ENCODE measurements at places on chromosomes 3 and 15.

- no peak for DNase-seq
Measured at GRCh38 chr3:37963016-37963415, 27.6 kb upstream of the VILL start.

DNA sequence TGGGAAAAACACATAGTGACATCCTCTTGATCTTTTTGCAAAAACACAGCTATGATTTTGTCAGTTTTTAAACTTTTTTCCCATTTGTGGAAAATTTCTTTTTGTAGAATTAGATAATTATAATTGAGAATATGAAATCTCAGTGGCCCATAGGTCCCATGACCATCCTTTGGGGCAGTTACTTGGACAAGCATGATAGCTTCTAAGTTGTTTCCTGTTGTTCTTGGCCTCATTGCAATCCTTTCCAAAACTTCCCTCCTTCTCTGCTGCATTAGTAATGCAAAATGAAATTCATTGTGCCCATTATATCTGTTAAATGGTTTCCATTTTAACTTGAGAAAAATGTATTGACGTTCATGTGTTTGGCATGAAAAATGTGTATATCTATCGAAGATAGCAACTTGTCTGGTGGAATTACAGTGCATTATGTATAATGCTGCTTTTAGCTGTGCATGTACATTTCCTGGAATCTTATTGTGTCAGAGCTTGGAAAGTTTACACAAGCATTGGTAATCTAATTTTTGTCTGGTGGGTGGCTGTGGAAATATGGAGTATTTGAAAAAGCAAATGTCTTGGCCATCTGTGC lies 70.0 kb downstream of the MDFIC2 start:
- DNase-seq: no peak

DNA sequence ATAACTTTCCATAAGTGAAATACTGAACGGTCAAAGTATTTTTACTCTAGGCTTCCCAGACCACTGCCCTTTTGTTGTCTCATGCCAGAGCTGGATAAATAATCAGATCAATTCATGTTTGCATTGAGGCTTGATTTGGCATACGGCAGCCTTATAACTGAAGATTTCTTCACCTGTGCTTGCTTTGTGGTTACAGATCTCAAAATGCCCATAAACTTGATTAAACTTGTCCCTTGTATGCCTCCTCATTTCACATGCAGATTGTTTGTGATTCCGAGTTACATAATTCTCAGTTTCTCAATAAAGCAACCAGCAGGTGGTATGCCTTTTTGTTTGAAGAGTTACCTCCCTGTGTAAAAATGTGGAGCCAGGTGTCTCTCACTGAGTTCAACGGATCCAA lies 211.4 kb upstream of the LRIG1 start:
- DNase-seq: no peak

- DNase-seq: no peak
Measured at GRCh38 chr15:90040618-90041017, 39.5 kb downstream of the ZNF710 start.

- no peak for DNase-seq
Measured at GRCh38 chr15:68566377-68566954, 12.3 kb upstream of the CORO2B start.

GRCh38 chr3:194177141-194177540 lies 41.2 kb downstream of the HES1 start:
- DNase-seq: no peak

- DNase-seq: peak; percentile 44
Measured at GRCh38 chr3:12187448-12188327, 29.0 kb upstream of the TIMP4 start.

- no peak for DNase-seq
Measured at GRCh38 chr3:158821847-158822246, 20.0 kb downstream of the MFSD1 start.

DNA sequence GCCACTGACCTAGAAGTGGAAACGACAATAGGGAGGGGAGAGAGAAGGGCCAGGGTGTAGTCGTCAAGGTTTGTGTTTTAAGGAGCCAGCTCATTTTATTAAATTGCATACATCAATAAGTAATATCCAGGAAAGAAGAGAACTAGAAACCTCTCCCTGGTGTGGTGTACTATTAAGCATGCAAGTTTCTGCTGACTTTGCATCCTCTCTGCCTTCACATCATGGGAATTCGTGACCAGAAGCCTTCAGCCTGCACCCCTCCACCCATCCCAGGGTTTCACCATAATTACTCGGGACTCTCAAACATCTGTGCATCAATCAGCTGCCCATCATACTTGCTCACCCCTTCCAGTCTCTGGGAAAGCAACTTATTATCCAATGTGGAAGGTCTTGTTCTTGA lies 70.9 kb upstream of the UBE3A start:
- no peak for DNase-seq

- DNase-seq: no peak
Measured at GRCh38 chr3:107251819-107252218, 125.4 kb upstream of the CCDC54 start.

GRCh38 chr15:66955871-66956585 lies 109.4 kb upstream of the SMAD3 start:
- peak; percentile 76 for DNase-seq

GRCh38 chr3:35944926-35945710 lies 305.8 kb downstream of the ARPP21 start:
- DNase-seq: peak; percentile 55

DNA sequence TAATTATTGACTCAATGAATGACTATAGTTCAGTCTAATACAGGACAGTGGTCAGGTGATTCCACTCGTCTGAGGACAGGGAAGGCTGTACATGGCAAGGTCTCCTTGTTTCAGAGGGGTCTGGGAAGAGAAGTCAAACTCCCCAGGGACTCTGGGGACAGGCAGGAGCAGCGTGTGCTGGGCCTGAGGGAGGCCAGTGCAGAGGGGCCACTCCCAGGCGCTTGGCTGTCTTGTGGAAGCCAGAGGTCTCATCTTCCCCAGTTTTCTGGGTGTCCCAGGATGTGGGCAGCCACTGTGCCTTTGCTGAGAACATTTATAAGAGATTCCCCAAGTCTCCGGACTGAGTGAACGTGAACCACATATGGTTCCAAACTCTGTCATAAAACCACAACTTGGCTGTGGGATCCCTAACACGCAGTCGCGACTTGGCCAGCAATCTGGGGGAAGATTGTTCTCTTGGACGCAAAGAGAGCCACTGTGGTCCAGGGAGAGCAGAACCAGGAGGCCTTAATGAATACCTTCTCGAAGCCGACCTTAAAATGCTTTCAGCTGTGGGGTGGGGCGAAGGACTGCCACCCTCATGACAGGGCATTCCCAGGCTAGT lies 30.4 kb downstream of the BHLHE40 start:
- no peak for DNase-seq

GRCh38 chr15:54482251-54482650 lies 504.0 kb downstream of the UNC13C start:
- DNase-seq: no peak

GRCh38 chr15:67914537-67915460 lies 75.0 kb upstream of the RNU6-1 start:
- no peak for DNase-seq

GRCh38 chr15:74127255-74127953 lies 3.0 kb upstream of the ISLR2 start:
- peak; percentile 68 for DNase-seq

DNA sequence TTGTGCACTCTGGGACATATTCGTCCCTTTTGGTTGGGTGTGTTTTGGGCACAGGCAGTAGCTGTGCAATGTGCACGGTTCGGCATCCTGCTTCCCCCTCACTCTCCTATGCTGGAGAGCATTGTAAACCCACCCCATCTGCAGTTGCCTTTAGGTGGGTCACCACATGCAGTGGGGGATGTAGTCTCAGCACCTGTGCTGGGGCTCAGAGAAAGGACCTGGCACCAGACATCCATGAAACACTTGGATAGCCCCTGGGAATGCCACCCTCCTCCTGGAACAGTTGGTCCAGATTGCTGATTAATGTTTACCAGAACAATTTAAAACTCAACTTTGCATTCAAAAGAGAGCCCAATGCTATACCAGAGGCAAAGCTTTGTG lies 123.9 kb upstream of the MEF2A start:
- DNase-seq: no peak

GRCh38 chr3:9405756-9406155 lies 8.3 kb downstream of the SETD5 start:
- DNase-seq: no peak

DNA sequence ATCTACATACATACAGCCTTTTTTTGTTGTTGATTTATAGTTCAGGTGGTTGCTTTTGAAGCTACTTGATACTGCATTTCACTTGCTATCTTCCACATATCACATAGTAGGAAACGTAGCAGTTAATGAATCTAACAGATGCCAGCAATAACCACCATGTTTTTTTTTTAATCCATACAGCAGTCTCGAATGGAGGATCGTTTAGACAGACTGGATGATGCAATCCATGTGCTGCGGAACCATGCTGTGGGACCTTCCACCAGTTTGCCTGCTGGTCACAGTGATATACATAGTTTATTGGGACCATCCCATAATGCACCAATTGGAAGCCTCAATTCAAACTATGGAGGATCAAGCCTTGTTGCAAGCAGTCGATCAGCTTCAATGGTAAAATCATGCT lies 123.2 kb upstream of the CGNL1 start:
- DNase-seq: no peak

- DNase-seq: no peak
Measured at GRCh38 chr3:161818106-161818505, 321.5 kb downstream of the OTOL1 start.

DNA sequence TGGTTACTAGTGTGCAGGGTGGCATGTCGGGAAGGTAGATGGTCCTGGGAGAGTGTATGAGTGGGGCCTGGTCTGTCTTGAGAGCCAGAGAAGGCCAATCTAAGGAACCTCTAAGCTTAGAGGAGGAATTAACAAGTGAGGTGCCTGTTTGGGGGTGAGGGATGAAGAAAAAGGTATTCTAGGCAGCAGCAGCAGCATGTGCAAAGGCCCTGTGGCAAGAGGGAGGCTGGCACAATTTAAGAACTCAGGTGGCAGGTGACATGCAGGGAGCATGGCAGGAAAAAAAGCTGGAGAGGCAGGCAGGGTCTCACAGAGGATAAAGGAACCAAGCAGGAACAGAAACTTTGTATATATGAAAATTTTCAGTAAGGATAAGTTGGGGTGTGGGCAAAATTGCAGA lies 51.2 kb downstream of the SPSB4 start:
- DNase-seq: no peak

GRCh38 chr15:45307230-45307924 lies 55.3 kb downstream of the SLC28A2 start:
- DNase-seq: peak; percentile 42
